ENCODE measurements at places on chromosomes 11 and 22.

DNA sequence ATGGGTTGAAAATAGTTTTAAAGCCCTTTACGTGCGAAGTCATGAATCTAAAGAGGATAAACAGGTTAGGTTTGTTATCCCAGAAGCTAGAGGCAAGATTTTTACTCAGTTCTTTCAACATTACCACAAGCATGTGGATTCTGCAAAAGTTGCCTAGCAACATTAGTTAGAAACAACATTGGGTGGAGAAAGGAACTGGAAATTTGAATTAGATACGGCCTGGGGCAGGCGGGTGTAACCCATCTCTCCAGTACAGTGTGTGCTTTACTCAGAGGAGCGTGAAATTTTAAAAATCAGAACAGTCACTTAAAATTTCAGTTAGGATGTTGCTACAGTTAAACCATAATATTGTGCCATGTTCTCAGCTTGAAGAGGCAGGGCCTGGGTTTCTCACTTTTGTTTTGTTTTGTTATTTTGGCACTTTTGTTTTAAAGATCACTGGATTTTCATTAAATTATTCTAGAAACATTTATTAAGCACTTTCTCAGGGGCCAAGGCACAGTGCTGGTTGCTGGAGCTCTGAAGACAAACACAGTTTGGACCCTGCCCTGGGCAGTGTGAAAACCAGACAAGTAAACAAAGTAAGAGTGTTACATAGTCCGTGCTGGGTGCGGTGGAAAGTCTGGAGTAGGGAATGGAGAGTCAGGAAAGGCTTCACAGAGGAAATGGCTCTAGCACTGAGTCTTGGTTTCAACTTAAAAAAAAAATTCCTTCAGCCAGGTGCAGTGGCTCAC is 4.4 kb upstream of the WEE1 start:
- peak; percentile 97 for DNase-seq

GRCh38 chr11:2098691-2099515 is 40.3 kb downstream of the IGF2 start:
- no peak for DNase-seq

- no peak for DNase-seq
These were observed 11.6 kb downstream of the MISFA start for GRCh38 chr11:18611196-18611595.

DNA sequence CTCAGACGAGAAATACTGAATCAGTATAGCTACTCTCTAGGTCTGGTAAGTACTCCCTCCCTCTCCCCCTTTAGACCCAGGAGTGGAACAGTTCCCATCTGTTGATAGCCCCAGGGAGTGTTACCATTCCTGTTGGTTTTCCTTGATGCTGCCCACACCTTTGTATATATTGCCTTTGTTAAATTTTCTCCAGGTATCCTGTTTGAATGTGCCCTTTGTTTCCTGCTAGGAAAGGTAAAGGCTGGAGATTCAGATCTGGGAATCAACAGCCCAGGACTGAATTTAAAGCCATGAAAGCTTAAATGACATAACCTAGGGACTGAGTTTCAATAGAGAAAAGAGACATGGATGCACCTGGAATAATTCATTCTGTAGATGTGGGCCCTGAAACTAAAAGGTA is 68.3 kb downstream of the CCDC83 start:
- no peak for DNase-seq

DNA sequence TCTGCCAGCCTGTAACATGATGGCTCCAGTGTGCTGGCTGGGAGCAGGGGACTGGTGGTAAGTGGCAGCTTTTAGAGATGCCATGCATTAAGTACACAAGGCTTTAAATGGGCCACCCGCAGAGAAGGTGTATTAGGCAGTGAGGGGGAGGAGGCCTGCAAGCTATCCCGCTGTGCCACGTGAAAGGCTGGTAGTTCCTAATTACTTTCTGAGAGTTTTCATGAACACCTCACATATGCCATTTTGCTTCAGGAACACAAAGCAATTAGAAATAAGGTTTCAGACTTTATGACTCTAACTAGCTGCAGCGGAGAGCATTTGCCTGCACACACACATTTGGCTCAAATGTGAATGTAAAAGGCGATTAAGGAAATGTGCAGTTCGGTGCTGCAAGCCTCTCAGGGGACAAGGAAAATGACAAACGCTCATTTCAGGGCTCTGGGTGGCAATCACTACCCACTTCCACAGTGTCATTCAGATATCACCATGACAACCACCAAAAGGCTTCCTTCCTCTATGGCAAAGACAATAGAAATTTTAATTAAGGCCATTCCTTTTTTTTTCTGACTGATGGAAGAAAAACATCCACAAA is 116.6 kb downstream of the PLEKHA7 start:
- no peak for DNase-seq

DNA sequence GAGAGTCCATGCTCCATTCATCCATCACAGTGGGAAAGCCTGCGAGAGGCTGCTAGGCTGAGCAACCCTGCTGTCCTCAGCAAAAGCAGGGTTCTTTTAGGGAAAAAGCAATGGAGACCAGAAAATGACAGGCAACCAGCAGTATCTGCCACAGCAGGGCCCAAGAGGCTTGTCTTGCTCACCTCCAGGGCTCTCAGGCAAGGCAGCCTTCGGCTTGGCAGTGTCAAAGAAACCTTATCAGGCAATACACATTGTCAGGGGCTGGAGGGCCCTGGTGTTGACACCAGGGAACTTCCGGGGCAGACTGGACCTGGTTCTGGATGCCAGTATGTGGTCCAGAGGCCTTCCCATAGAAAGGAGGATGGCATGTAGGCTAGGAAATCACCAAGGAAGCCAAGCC is 10.2 kb upstream of the TLCD5 start:
- DNase-seq: no peak

- DNase-seq: no peak
These were observed 3.1 kb downstream of the APOL4 start for GRCh38 chr22:36198536-36198935.

DNA sequence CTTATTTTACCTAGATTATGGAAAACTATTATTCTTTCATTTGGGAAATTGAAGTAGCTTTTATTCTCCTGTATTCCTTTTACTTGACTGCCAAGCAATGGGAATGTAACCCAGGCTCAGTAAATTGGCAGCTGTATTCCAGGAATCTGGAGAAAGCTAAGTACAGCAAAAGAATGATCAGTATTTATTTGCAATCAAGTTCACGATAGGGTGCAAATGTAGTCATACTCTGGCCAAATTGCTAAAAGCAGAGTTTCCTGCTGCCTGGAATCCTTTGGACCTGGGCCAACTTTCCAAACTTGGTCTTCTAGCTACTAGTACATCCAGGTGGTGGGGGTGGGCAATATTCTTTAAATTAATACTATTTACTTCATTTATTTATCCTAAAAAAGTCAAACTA is 286.0 kb upstream of the CTSC start:
- no peak for DNase-seq

DNA sequence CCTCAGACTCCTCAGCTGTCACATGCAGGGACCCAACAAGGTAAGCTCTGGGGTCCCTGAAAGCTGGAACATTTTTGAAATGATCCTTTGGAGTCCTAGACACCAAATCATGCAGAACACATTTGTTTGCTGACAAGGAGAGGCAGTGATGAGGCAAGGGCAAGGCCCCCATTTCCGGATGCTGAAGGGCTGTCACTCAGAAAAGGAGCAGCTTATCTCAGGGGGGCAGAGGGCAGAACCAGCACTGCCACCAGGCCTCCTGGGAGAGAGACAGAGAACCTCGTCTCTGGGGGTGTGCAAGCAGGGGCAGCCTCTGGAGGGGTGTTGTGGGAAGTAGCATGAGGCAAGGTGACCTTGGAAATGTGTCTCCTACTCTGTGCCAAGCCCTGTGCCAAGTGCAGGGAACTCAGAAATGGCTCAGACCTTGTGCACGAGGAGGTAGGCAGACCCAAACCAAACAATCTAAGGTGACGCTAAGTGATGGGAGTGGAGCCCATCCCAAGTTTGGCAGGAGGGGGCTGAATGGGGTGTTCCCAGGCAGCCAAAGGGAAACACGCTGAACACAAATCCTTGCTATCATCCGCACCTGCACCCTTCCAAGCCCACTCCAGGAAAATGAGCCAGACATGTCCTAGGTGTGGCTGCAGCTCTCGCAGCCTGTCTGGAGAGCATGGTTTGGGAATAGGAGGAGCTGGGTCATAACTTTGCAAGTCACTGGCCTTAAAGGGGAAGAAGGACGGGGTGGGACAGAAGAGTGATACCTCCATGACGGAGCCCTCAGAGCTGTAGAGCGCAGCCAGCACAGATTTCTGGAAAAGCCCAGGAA is 94.2 kb downstream of the PDE2A start:
- DNase-seq: peak; percentile 38

DNA sequence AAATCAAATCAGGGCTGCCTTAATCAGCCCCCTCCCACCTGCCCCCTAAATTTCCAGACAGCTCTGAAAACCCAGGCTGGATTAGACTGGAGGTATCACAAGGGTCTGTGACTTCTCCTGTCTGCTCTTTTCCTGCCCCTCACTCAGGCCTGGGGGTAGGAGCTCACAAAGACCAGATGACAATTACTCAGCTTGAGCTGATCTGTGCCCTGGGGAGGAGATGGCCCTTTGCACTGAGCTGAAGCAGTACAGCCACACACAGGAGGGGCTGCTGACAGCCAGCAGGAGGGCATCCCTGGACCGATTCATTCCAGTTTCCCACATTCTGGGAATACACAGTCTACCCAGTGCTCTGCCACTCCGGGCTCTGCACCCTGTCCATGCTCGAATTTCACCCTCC is 4.2 kb downstream of the ABCC8 start:
- no peak for DNase-seq

- no peak for DNase-seq
These were observed 11.6 kb downstream of the PHLDB1 start for GRCh38 chr11:118618991-118619375.

GRCh38 chr22:32103658-32104315 is 55.3 kb downstream of the C22orf42 start:
- peak; percentile 17 for DNase-seq

DNA sequence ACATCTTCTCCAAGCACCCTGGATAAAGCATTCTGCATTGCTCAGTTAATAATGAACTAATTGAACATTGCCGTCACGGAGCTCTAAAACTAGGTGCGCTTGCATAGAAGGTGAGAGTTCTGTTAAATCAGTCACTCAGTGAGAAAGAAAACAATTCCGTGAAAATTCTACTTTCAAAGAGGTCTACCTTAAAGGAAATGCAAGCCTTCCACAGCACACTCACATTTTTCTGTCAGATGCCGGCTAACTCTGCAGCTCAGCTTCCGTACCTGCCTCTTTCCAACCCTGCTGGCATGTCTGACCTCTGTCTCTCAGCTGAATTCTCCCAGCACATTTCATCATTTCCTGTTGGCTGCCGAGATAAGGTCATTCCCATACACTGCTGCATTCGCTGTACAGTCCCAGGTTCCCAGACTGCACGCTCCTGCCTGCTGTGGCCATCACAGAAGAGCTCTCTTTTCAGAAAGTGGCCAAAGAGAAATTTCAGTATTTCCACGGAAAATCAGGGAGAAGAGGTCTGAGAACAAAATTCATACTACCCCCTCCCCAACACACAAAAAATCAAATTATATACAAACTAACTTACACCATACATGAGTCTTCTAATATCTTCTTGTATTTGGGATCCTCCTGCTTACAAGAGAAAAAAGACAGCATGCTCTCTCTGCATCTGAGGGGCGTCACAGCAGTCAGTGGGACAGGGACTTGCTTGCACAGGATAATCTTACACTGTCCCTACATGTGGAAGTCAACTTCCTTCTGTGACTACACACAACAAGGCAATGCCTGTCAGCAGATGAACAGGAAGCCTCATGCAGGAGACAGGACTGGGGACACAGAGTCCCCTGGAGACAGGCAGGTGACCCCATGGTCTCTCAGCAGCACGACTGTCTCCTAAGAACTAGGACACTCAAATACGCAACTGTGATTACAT is 55.1 kb downstream of the PACSIN2 start:
- DNase-seq: peak; percentile 81

DNA sequence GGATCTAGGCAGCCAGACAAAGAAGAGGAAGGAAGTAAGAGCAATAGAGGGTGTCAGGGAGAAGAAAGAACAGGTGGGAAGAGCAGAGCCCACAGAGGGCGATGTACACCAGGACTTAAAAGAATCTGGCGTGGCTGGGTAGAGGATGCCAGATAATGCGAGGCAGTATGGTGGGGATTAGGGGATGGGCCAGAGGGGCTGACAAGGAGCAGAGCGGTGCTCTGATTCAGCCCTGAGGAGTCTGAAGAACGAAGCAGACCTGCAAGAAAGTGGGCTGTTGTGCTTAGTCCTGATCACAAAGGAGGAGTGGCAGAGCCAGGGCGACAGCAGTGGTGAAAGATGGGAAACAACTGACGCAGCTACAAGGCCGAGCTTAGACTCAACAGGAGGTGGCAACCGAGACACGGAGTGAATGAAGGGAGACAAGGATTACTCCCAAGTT is 163.7 kb downstream of the LARGE1 start:
- DNase-seq: no peak

- no peak for DNase-seq
These were observed 438 bp upstream of the PLA2G3 start for GRCh38 chr22:31140746-31141145.

DNA sequence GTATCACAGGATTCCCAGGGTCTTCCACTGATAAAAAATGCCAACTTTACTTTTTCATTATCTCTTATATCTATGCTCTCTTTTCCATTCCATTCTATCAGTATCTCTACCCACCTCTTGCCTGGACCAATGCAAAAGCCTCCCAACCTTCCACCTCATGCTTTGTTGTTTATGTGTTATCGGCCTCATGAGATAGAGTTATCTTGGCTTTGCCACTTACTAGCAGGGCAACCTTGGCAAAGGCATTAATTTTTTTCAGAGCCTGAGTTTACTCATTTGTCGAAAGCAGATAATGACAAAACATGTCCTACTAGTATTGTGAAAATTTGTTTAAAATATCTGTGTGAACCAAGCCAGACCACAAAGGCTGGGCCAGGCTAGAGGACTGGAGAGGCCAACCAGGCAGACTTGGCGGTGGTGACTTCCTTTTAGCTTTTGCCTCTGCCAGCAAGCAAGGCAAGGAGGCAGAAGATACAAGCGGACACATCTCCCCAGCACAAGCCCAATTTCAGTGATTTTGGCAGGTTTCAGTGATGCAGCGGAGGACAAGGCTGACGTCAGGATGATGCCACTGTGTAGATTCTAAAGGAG is 106.9 kb downstream of the ADAMTS15 start:
- DNase-seq: no peak

- DNase-seq: no peak
These were observed 21.4 kb downstream of the POU2F3 start for GRCh38 chr11:120261321-120261720.

DNA sequence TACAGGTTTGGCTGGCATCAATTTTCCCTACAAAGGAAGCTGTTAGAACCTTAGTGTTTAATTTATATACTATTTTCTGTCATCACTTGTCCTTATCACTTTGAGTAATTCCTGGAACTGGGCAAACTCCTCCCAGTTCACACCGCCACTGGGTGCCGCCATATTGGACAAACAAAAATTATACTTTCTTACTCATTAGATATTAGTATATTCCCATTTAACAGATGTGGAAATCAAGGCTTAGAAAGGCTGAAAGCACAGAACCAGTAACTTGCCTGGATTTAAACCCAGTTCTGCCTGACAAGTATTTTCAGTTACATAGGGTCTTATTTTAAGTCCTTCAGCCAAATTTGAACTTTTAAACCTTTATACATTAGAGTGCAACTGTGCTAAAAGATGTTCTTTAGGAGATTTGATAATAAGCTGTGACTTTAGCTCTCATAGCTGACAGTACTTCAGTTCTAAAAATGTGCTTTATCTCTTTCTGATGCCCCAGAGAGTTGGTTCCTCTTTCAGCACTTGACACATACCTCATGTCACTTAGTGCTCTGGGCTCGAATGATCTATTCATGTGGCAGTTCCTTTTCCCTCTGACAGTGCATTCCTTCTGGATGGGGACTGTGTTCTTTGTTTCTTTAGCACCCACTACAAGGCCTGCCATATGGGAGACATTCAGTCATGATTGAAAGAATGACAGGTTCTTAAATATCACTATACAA is 25.4 kb downstream of the COA4 start:
- DNase-seq: no peak

GRCh38 chr11:48123254-48123875 is 93.2 kb upstream of the OR4B1 start:
- no peak for DNase-seq
